Left ventricle myocardium inferior (tissue), 1 donor: ENCODE measurements at places on chromosomes 3 and 15.

DNA sequence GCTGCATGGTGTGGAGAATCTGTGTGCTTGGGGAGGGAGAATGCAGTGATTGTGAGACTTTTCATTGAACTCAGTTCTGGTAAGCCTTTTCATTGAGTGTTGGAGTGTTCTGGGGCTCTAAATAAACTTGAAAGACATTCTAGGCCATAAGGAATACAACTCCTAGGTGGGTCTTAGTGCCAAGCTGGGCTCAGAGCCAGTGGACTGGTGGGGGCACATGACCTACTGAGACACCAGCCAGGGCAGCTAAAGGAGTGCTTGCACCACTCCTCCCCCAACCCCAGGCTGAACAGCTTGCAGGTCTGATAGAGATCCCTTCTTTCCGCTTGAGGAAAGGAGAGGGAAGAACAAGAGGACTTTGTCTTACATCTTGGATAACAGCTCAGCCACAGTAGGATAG, 21.7 kb upstream of the KPNA4 start:
- H3K36me3 ChIP-seq: no peaks in the 10 kb centered on the region
- H3K4me3 ChIP-seq: no peak overlapping the region
- no peaks in the 10 kb centered on the region for H3K27me3 ChIP-seq
- H3K27ac ChIP-seq: no peak overlapping the region

GRCh38 chr3:184776916-184777315, 35.0 kb upstream of the VPS8 start:
- peaks cover 36% of the 10 kb centered on the region for H3K27me3 ChIP-seq
- no peak overlapping the region for H3K4me3 ChIP-seq
- peaks cover 19% of the 10 kb centered on the region for H3K4me1 ChIP-seq
- DNase-seq: no peak
- no peaks in the 10 kb centered on the region for H3K36me3 ChIP-seq

DNA sequence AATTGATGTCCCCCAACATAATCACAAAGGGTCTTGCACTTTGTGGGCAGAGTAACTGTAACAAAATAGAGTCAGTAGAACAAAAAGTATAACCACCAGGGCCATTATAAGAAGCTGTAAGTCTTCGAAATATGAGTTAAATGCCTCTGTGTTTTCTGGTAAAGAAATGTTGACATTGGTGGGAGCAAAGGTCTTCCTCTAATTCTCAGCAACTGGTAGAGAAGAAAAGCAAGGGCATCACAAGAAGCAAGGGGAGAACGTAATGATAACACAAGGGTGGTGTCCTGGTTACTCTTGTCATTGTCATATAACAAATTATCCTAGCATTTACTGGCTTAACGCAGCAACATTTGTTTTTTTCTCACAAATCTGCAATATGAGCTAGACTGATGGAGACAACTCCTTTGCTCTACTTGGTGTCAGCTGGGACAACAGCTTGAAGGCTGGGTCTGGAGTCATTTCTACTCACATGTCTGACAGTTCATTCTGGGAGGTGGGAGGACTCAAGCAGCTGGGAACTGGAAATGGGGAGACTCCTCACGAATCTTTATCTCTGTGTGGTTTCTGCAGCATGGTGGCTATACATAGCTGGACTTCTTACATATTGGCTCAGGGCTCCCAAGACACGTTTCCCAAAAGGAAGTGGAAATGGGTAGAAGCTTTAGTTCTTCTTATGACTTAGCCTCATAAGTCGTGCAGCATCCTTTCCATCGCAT, 20.2 kb downstream of the DNAJB11 start:
- no peak overlapping the region for H3K4me3 ChIP-seq
- H3K27me3 ChIP-seq: no peaks in the 10 kb centered on the region
- H3K36me3 ChIP-seq: peaks cover 5% of the 10 kb centered on the region

DNA sequence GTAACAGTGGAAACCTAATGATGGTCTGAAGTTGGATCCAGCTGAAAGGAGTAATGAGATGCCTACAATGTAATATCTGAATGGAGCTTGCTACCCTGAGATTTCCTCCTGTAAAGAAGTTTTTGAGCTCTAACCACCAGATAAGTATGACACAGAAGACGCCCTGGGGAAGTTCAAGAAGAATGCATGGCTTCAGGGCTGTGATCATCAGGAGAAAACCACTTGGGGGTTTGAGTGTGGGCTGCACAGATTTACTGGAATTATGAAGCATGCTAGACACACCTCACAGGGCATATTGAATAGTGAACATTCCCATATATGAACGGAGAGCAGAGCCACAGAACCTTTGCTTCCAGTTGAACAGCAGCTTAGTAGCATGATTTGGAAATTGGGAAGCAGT, 10.6 kb upstream of the CCDC80 start:
- no peaks in the 10 kb centered on the region for H3K36me3 ChIP-seq
- H3K27me3 ChIP-seq: peaks cover 3% of the 10 kb centered on the region
- H3K4me1 ChIP-seq: peaks cover 14% of the 10 kb centered on the region
- DNase-seq: no peak
- H3K4me3 ChIP-seq: no peak overlapping the region
- H3K27ac ChIP-seq: peak overlapping the region; percentile 73

- no peak for DNase-seq
- peaks cover 20% of the 10 kb centered on the region for H3K4me1 ChIP-seq
- no peak overlapping the region for H3K4me3 ChIP-seq
These were observed 2.7 kb downstream of the MTFMT start for GRCh38 chr15:65026756-65027155.

GRCh38 chr3:103785017-103785416, 1350.2 kb downstream of the ZPLD1 start:
- H3K27me3 ChIP-seq: no peaks in the 10 kb centered on the region
- no peak for DNase-seq
- H3K36me3 ChIP-seq: no peaks in the 10 kb centered on the region
- H3K4me1 ChIP-seq: no peaks in the 10 kb centered on the region

GRCh38 chr15:77021803-77022381, 27.0 kb downstream of the PSTPIP1 start:
- no peak overlapping the region for H3K4me3 ChIP-seq
- H3K4me1 ChIP-seq: peaks cover 27% of the 10 kb centered on the region
- H3K27me3 ChIP-seq: no peaks in the 10 kb centered on the region
- H3K27ac ChIP-seq: no peak overlapping the region

DNA sequence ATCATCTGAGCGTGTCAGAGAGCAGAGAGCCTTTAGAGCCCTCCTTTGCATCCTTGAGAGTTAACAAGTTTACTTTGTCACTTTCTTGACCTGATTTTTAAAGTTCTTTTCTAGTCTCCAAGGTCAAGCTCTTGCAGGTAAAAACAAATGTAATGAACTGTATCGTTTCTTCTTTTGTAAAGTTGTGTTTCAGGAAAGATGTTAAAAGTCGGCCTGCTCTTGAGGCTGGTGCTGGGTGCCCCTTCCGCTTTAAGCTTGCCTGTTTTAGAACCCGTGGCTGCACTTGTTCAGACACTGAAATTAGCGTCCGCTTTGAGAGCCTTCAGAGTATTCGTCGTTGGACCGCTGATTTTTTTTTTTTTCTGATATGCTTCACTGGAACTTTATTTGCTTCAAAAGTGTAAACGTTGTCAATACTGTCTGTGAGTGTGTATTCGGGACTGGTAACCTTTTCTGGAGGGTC, 52.6 kb upstream of the ULK4 start:
- no peaks in the 10 kb centered on the region for H3K27me3 ChIP-seq
- H3K4me3 ChIP-seq: peak overlapping the region; percentile 80
- DNase-seq: no peak
- H3K36me3 ChIP-seq: no peaks in the 10 kb centered on the region
- H3K4me1 ChIP-seq: peaks cover 66% of the 10 kb centered on the region

DNA sequence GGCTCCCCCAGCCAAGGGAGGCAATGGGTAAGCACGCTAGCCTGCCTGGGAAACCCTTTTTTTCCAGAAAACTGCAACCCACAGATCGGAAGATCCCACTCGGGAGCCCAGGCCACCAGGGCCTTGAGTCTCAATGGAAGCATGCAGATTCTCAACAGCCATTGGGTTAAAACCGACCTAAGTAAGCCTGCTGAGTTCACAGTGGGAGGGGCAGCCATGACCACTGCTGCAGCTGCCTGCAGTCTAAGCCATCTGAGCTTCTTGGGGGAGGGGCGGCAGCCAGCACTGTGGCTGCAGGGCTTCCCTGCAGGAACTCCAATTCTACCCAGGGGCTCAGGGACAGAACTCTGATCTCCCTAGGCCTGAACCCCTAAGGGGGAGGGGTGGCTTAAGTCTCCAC, 82.0 kb downstream of the DPPA2 start:
- H3K4me3 ChIP-seq: no peak overlapping the region
- H3K4me1 ChIP-seq: no peaks in the 10 kb centered on the region
- H3K27me3 ChIP-seq: no peaks in the 10 kb centered on the region
- no peak overlapping the region for H3K27ac ChIP-seq

DNA sequence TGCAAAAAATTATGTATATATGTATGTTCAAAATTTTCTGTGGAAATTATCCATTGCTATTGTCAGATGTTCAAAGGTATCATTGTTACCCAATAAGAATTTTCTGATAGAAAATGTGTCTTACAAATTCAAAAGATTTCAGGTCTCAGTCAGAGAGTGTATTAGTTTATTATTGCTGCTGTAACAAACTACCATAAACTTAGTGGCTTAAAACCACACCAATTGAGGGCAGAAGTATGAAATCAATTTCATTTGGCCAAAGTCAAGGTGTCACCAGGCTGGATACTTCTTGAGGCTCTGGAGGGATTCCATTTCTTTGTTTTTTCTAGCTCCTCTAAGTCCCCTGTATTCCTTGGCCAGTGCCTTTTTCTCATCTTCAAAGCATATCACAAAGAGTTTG, 914.4 kb upstream of the ROBO1 start:
- H3K4me3 ChIP-seq: no peak overlapping the region
- H3K36me3 ChIP-seq: no peaks in the 10 kb centered on the region
